Activated T-helper 1 cell treated with anti-CD3 and anti-CD28 coated beads, Interleukin-12 subunit alpha, Interleukin-12 subunit beta, Interleukin-2, Interleukin-4 antibody, amounts not matched to agents 30 ng/mL and 10 ng/mL and 1 ng/mL, durations not matched to agents 14 hours and 24 hours and 36 hours (primary cell): ENCODE measurements at places on chromosomes 5 and 9. TPM values are rescaled to one million over a fixed set of nuclear protein-coding genes. Genes with fewer than 3 reads are reported as not detected.

- no peak for DNase-seq
Observed at GRCh38 chr9:37989701-37990100, 79.3 kb downstream of the SHB start.

Gene MOB3B
- 0.17 and 0.26 TPM in 2 replicates for total RNA-seq

GRCh38 chr5:103427326-103427725 lies 135.3 kb downstream of the NUDT12 start:
- DNase-seq, result no peak

Gene IL7R
- 47.2 and 50.8 TPM in 2 replicates for total RNA-seq

DNA sequence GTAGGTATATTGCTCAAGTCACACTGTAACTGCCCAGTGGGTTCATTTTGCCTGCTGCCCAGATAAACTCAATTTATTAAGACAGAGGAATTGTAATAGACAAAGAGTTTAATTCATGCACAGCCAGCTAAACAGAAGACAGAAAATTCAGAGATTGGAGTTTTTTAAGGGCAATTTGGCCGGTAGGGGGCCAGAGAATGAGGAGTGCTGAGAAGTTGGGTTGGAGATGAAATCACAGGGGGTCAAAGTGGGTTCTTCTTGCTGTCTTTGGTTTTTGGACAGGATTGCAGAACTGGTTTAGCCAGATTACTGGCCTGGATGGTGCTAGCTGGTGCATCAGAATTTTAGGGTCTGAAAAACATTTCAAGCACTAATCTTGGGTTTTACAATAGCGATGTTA lies 20.7 kb upstream of the IL33 start:
- no peak for DNase-seq

Gene SOX30
- 0.12 and 0.29 TPM in 2 replicates for total RNA-seq

GRCh38 chr5:67673618-67674017 lies 477.0 kb upstream of the CD180 start:
- DNase-seq, result no peak

DNA sequence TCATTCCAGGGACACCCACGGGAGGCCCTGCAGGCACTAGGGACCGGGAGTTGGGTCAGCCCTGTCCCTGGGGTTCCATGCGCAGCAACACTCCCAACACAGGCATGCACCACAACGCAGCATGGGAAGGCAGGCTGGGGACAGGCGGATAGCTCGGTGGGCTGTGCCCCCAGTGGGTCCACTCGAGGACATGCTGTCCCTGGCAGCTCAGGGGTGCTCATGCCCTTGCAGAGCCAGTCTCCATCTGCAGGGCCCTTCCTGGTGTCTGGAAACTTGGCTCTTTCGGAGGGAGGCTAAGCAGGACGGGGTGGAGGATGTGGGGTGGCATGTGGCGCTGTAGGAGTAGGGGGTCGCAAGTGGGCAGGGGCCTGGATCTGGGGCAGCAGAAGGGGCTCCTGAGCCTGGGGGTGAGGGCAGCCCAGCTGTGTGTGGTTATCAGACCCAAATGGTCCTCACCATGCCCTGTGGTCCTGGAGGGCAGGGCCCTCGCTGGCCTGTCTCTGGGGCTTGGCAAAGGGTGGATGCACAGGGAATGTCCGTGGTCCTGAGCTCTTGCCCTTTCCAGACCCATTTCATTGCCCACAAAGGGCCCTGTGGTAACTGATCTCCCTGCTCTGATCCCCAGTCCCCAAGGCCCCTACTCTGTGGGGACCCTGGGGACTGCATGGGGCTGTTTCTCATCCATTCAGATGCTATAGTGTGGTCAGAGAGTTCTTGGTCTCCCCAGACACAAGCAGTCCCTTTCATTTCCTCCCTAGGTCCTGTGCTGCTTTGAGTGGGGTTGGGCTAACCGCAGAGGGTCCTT lies 90.3 kb upstream of the PHYKPL start:
- DNase-seq, result no peak

Gene CDX1
- total RNA-seq, result not detected in 2 replicates

GRCh38 chr9:74887981-74888370 lies 255 bp upstream of the TRPM6 start:
- no peak for DNase-seq

GRCh38 chr9:86624630-86625029 lies 270.4 kb upstream of the TUT7 start:
- no peak for DNase-seq

Gene OTULINL
- total RNA-seq, result 13.6 and 14.0 TPM in 2 replicates

DNA sequence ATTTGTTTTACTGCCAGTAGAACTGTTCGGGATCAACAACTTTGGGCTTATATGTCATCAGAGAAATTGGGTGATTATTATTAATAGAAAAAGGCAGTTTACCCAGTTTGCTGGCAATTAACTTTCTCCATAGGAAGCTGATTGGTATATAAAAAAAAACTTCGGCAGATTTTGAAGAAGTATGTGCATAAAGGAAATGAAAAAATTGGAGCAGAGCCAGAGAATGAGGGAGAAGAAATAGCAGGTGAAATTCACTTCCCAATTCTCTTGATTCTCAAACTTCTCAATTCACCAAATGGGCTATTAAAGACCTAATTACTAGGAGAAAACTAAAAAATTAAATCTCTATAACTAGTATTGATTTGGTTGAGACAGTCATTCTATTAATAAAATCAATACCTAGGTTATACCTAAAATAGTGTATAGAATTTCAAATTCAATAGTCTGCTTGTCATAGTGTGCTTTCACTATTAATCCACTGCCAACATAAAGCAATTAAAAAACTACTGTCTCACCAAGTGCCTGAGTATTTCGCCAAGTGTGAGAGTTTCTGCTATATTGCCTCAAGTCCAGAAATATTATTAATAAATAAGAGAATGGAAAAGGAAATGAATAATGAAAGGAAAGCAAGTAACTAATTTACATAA lies 47.5 kb downstream of the STX17 start:
- no peak for DNase-seq

DNA sequence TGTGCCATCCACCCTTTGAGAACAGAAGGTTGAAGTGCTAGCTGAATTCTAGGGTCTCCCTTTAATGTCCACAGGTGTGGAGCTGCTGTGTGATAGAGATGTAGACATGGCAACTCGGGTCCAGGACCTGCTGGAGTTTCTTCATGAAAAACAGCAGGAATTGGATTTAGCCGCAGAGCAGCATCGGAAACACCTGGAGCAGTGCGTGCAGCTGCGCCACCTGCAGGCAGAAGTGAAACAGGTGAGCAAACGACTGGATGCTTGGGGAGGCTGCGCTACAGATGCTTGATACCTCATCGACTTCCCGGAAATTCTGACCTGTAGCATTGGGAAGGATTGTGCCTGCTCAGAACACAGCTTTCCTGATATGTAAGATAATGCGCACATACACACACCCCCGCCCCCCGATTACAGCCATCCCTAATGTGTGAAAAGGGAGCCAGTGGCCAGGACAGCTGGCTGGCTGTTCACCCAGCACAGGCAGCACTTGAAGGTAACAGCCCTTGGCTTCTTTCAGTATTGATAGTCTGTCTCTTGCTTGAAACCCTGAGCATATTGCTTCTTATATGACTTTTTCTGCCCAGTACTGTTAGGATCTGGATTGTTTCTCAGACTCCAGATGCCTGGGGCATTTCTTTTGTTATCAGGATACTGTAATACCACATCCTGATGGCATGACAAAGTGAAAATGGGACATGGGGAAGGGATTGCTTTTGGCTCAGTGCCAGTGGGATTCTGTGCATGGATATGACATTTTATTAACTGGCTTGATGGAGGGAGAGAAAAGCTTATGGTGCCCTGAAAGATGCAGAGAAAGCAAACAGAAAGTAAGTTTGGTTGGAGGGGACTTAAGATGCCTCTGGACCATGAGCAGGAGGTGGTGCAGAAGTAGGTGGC lies 216.8 kb upstream of the OTULINL start:
- DNase-seq, result no peak

Gene WDR31
- 1.9 and 2.2 TPM in 2 replicates for total RNA-seq

DNA sequence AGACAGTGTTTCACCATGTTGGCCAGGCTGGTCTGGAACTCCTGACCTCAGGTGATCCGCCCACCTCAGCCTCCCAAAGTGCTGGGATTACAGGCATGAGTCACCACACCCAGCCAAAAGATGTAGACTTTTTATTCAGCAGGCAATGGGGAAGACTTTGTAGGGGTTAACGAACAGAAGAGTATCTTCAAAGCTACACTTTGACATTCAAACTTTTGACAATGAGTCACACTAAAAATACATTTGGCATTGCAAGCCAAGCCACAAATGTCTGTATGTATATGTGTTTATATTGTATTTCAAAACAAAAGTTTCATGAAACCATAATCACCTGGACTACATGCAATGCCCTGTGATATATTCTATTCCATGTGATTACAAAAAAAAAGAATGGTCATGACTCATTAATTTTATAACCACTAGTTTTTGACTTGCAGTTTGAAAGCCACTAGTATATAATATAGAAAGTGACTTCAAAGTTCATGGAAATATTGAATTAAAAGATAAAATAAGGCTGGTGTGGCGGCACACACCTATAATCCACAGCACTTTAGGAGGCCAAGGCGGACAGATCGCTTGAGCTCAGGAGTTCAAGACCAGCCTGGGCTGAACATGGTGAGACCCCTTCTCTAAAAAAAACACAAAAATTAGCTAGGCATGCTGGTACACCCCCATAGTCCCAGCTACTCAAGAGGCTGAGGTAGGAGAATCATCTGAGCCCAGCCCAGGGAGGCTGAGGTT lies 8.3 kb downstream of the DIMT1 start:
- no peak for DNase-seq

GRCh38 chr9:21828853-21829410 lies 26.5 kb downstream of the MTAP start:
- no peak for DNase-seq

- no peak for DNase-seq
Observed at GRCh38 chr9:135592331-135592590, 30.7 kb downstream of the PAEP start.

DNA sequence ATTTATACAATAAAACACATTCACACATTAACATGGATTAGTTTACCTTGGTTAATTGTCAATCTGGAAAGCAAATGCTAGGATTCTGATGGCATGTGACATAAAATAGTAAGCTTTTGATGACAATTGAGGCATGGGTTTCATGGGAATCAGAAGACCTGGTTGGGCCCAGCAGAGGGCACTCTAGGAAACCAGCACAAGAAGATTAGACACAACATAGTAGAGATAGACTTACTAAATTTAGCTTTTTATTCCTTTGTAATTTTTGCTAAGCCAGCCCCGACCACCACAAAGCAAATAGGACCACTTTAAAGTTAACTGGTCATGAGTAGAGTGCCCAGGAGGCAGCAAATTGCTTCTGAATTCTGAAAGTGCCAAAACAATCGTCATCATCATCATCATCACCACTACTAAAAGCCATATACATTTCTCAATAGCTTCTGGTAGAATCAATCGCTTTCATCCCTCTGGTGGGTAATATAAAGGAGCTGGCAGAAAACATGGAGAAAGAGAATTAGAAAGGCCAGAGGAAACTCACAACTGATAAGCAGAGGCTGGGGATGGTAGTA lies 163.2 kb downstream of the ARRDC3 start:
- peak; percentile 2 for DNase-seq

GRCh38 chr9:115883467-115884329 lies 269.9 kb upstream of the PAPPA start:
- no peak for DNase-seq

DNA sequence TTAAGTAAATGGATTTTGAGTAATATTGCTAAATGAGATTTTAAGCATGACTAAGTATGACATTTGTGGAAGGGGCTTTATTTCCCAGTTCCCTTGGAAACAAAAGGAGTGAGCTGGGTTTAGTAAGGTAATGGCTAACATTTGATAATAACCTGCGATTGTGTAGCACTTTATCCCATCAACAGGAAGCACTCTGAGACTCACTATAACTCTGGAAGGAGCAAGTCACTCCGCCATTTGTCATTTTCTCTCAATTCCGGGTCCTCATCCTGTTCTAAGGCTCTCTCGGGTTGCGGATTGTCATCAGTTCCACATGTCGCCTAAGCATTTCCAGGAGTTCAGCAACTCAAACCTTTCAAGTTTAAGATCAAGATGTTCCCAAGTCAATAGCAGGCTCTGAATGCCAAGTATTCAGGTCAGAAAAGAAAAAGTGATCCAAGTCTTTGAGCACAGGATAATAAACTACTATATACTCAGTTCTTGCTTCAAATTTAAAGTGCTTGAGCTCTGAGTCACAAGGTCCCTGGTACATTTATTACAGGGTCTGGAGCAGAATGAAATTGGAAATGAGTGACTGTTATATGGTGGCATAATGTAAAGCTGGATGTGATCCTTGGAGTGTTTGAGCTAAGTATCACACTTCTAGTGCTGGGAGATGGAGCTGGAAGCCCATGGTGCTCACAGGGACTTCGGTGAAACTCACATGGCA lies 39.3 kb downstream of the CAPSL start:
- DNase-seq, result no peak

DNA sequence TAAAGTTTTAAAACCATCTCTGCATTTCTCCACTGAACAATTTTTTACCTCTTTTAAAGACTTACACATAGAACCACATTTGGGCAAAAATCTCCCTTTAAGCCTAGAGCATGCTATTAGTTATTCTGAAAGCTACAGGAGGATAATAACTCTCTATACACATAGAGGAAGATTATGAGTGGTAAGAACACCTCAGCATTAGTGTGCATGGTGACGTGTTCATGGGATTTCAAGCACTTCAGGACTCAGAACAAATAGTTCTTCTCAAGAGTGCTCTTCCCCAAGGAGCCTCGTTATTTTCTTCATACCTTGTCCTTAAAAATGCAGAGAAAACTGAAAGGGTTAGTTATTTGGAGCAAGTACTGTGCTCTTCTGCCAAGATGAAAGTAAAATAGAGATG lies 256.9 kb upstream of the TUSC1 start:
- DNase-seq, result no peak

Gene UBAC1
- 41.9 and 42.0 TPM in 2 replicates for total RNA-seq

DNA sequence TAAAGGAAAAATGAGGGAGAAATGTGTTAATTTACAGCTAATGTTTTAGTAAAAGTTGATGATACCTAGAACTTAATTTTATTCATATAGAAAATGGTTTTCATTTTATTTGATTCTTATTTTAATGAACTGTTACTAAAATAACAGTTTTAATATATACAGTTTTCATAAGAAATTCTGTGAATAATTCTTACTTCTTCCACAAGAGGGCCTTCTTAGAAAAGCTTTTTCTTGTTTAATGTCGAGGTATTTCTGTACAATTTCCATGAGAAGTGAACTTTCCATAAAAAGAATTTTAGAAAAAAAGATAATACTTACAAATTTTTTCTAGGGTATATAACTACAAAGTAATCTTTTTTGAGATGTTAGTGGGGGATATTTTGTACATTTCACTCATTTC lies 73.9 kb downstream of the KLF9 start:
- no peak for DNase-seq

GRCh38 chr9:128899566-128900322 lies 17.8 kb downstream of the LRRC8A start:
- DNase-seq, result peak; percentile 40

GRCh38 chr9:114883709-114884108 lies 46.7 kb downstream of the TNFSF8 start:
- DNase-seq, result no peak
